B cell (primary cell): ENCODE measurements at places on chromosomes 2 and 18.

DNA sequence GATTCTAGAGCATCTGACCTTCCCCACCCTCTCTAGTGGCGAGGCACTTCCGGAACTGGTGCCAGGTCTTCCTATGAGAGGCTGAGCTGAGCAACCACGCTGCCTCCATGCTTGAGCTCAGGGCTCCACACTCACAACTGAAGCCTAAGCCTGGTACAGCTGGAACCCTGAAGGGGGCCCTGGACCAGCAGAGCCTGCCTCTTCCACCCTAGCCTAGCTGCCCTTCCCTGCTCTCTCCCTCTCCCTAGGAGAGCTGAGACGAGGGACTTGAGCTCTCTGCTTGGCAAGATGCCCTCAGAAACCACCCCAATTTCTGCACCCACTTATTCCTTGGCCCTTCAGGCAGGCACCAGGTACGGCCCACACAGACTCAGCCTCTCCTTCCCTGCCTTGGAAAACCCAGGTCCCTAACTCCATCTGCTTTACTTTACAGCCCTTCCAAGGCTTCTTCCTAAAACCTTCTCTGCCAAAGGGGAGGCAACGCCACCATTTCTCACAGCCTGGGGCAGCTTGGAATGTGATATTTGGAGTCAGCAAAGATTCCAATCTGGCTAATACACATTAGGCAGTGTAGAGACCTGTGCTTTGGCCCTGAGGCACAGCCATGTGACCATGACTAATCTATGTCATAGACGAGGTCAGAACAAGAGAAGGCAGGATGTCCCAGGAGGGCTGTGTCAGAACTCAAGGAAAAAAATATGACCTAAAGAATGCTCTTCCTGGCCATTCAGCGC, 18.8 kb downstream of the COX7A2L start:
- H3K36me3 ChIP-seq: no peaks in the 10 kb centered on the region
- H3K4me1 ChIP-seq: no peaks in the 10 kb centered on the region
- no peak for DNase-seq
- no peaks in the 10 kb centered on the region for H3K27me3 ChIP-seq
- no peak overlapping the region for H3K4me3 ChIP-seq

DNA sequence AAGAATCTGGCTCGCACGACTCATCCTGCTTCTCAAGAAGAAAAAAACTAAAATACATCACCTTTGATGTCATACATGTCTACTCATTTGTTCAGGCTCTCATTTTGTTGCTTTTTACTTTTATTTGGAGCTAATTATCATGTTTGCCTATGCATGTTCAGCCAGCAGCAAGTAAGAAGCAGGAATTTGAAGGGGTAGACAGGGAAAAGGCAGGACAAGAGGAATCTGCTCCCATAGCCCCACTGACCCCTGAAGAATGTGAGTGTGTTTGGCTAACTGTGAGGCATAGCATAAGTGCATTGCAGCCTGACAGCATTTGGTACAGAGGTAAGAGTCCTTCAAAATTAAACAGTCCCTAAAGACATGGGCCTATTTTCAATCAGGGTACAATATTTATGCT, 72.7 kb downstream of the NYAP2 start:
- no peaks in the 10 kb centered on the region for H3K27me3 ChIP-seq
- no peak overlapping the region for H3K4me3 ChIP-seq
- DNase-seq: no peak
- H3K27ac ChIP-seq: no peak overlapping the region

- H3K4me3 ChIP-seq: no peak overlapping the region
- H3K4me1 ChIP-seq: no peaks in the 10 kb centered on the region
- H3K27ac ChIP-seq: no peak overlapping the region
- no peaks in the 10 kb centered on the region for H3K27me3 ChIP-seq
These were observed 326.3 kb downstream of the GBX2 start for GRCh38 chr2:235841863-235842262.

GRCh38 chr2:113756355-113757137, at the start of gene SLC35F5:
Gene SLC35F5 (minus strand): TSS chr2:113756642. CDS start chr2:113756409, 233 bp downstream.
- H3K27me3 ChIP-seq: no peaks in the 10 kb centered on the region
- H3K4me1 ChIP-seq: peaks cover 14% of the 10 kb centered on the region
- DNase-seq: peak; percentile 98

DNA sequence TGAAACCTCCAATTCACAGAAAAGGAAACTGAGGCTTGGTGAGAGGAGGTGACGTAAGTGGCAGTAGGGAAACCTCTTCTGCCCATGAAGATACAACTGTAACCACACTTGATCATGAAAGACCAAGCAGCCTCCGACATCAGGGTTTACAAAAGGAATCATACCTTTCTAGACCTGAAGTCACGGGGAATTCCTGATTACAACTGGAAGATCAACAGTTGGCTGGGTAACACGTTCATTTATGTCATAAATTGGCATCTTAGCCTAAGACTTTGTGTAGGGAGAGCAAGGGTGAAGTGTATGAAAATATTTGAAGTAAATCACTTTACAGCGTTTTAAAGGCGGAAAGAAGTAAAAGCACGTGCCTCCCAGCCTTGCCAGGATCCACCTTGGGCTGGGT, 922 bp downstream of the HS1BP3 start:
- peaks cover 41% of the 10 kb centered on the region for H3K4me1 ChIP-seq
- no peaks in the 10 kb centered on the region for H3K27me3 ChIP-seq
- no peaks in the 10 kb centered on the region for H3K36me3 ChIP-seq
- no peak overlapping the region for H3K27ac ChIP-seq
- DNase-seq: no peak
- H3K4me3 ChIP-seq: peak overlapping the region; percentile 88

DNA sequence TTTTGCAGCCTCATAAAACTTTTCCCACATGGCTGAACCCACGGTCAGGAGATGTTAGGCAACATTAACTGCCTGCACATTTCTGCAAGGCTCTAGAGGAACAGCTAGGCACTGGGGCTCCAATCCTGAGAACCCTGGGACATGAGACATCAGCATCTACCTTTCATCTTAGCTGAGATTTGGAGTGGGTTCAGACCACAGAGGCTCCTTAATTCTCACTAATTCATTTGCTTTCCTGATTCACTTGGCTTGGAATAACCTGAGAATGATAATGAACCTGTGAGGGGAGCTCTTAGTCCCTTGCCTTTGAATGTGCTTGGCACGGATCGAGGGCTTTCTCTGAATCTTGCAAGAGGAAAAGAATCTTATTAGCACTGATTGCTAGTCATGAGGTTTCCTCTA, 266.2 kb downstream of the FIGN start:
- H3K27ac ChIP-seq: no peak overlapping the region
- H3K4me1 ChIP-seq: no peaks in the 10 kb centered on the region
- DNase-seq: no peak
- no peak overlapping the region for H3K4me3 ChIP-seq
- H3K27me3 ChIP-seq: no peaks in the 10 kb centered on the region

GRCh38 chr18:67636597-67637385, 120.3 kb upstream of the DSEL start:
- H3K4me1 ChIP-seq: no peaks in the 10 kb centered on the region
- no peaks in the 10 kb centered on the region for H3K36me3 ChIP-seq
- no peak overlapping the region for H3K27ac ChIP-seq

DNA sequence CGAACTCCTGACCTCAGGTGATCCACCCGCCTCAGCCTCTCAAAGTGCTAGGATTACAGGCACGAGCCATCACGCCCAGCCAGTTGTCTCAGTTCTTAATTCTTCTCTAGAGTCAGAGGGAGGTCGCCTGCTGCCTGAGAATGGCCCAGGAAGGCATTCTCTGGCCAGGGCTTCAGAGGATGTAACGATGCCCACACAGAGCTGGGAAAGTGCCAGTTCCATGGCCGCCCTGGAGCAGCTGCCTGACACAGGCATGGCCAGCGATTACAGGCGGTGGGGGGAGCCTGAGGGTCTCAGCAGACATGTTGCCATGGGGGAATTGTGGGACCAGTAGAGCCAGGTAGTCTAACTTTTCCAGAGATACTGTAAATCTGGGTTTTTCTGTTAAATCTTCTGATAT, 25.6 kb upstream of the DNMT3A start:
- H3K36me3 ChIP-seq: no peaks in the 10 kb centered on the region
- no peaks in the 10 kb centered on the region for H3K27me3 ChIP-seq
- no peak overlapping the region for H3K4me3 ChIP-seq
- no peak overlapping the region for H3K27ac ChIP-seq
- DNase-seq: no peak
- H3K4me1 ChIP-seq: peaks cover 4% of the 10 kb centered on the region

GRCh38 chr2:149994057-149994728, 406.6 kb upstream of the MMADHC start:
- H3K4me1 ChIP-seq: no peaks in the 10 kb centered on the region
- H3K4me3 ChIP-seq: no peak overlapping the region
- no peak overlapping the region for H3K27ac ChIP-seq
- no peak for DNase-seq

- H3K27ac ChIP-seq: no peak overlapping the region
- H3K36me3 ChIP-seq: no peaks in the 10 kb centered on the region
- H3K4me1 ChIP-seq: peaks cover 18% of the 10 kb centered on the region
- DNase-seq: no peak
- no peaks in the 10 kb centered on the region for H3K27me3 ChIP-seq
- no peak overlapping the region for H3K4me3 ChIP-seq
These were observed 29.0 kb upstream of the ATL2 start for GRCh38 chr2:38405917-38406596.

DNA sequence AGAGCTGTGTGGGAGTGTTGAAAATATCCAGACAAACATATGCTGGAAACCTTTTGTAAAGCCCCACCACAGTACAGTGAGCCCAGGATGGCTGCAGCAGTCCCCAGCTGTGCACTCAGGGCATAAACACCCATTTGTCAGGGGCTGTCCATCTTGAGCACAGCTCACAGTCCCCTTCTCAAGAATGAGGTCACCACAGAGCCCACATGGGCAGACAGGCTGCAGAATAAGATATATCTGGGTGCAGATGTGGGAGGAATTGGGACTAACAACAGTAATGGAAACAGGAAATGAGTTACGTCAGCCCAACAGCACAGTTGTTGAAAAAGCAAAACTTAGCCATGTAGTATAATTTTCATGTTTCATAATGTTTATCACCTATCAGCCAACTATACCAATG, 219.6 kb downstream of the ETAA1 start:
- H3K27me3 ChIP-seq: no peaks in the 10 kb centered on the region
- no peak overlapping the region for H3K27ac ChIP-seq
- no peaks in the 10 kb centered on the region for H3K4me1 ChIP-seq
- no peaks in the 10 kb centered on the region for H3K36me3 ChIP-seq
- H3K4me3 ChIP-seq: no peak overlapping the region
- DNase-seq: no peak

DNA sequence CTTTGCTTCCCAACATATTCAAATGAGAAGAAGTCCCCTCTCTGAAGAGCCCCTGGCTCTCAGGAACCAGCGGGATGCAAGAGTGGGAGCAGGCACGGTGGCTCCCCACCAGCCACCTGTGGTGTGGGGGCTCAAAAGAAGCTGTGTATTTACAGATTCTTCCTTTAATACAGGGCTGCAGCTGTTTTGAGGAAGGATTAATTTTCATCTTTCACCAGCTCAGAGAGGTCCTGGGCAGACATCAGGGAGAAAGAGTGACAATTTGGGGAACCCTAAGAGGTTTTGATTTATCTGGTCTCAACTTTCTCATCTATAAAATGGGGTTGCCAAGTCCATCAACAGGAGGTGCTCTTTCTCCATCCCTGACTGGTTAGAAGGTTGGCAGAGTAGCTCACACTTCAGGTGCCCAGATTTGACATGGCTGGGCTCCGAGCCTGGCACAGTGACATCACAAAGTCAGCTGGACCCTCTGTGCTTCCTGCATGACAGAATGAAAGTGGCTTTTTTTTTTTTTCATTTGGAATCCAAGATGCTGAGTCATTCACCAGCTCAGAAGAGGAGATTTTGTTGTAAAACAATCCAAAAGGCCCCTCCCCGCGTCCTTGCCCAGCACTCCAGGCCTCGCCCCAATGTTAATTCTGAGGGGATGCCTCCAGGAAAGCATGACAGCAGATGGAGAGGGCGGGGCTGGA, 15.5 kb upstream of the SIX2 start:
- H3K4me3 ChIP-seq: no peak overlapping the region
- no peak for DNase-seq
- no peak overlapping the region for H3K27ac ChIP-seq
- peaks cover 3% of the 10 kb centered on the region for H3K27me3 ChIP-seq
- H3K36me3 ChIP-seq: no peaks in the 10 kb centered on the region
- no peaks in the 10 kb centered on the region for H3K4me1 ChIP-seq

- peaks cover 1% of the 10 kb centered on the region for H3K4me1 ChIP-seq
- no peak overlapping the region for H3K27ac ChIP-seq
- peaks cover 11% of the 10 kb centered on the region for H3K27me3 ChIP-seq
- DNase-seq: no peak
These were observed 13.1 kb upstream of the GPR55 start for GRCh38 chr2:230938098-230938497.

GRCh38 chr2:8282858-8283252, 399.0 kb upstream of the ID2 start:
- DNase-seq: no peak
- no peaks in the 10 kb centered on the region for H3K27me3 ChIP-seq
- no peak overlapping the region for H3K4me3 ChIP-seq
- no peak overlapping the region for H3K27ac ChIP-seq
